ENCODE measurements at places on chromosomes 3 and 15.

DNA sequence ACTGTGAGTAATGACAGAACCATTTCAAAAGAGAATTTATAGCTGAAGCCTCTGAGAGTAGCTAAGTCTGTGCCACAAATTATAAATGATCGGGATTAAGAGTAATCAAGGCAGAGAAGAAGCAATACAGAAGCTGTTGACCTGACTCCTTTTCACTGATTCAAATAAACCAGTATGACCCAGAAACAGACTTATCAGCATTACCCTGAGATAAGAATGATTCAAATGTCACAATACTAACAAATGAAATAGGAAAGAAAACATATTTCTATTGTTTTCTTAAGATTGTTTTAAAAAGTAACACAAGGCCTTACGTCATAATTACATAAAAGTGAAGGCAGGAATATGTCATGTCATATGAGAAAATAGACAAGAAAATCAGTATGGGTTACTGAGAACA is 1534.6 kb downstream of the SI start:
- DNase-seq, result no peak

DNA sequence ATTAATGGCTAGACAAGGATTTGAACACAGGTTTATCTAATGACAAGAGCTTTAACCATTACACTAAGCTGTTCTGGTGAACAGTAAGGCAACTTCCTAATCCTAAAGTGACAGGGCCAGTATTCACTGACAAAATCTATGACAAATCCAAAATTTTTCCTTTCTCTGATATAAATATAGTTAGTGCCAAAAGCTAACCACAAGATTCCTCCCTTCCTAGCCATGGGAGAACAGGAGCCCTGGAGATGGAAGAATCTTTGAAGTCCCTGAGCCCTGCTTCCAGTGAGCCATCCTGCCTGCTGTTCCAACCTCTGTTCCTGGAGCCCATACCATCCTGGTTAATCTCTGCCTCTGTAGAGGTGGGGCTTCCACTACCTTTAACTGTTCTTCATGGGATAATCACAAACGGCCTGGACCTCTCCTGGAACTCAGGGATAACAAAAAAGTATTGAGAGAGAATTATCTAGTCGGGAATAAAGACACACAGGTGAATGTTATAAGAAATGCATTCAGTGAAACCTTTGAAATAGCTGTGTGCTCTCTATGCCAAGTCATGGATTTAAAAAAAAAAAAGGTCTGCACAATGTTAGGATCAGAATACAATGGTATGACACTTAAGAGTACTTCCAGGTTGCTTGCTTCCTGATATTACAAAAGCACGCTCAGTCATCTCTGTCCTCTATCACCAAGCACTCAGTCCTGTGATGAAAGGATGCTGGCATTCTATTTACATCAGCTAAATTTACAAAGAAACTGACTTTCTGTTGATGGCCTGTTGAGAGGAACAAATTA is 235.8 kb downstream of the SUCLG2 start:
- DNase-seq, result no peak

DNA sequence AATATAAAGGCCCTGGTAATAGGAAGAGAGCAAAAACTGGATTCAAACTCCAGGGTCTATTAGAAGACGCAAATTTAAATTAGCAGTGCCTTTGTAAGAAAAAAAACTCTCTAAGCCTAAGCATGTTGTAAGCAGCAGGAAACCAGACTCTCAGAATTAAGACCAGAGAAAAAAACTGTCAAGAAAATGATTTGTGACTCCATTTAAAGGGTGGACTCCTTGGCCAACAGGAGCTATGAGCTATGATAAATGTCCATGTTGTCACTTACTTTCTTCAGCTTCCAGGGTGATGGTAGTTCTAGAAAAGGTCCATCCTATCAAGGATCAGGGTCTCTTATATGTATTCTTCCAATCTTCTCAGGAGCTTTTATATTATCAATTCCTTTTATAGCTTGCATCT is 34.9 kb upstream of the CCDC50 start:
- DNase-seq, result no peak

DNA sequence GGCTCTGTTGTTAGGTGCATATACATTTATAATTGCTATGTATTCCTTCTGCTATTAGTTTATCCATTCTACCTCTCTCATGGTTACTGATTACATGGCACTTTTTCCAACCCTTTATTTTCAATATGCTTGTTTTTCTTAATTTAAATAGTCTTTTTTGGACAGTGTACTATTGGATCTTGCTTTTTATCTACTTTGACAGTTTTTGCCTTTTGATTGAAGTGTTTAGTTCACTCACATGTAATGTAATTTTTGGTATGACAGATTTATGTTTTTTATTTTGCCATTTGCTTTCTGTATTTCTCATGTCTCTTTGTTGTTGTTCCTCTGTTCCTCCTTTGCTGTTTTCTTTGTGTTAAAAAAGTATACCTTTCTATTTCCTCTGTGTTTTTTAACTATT is 44.5 kb downstream of the TRPC1 start:
- DNase-seq, result no peak

- DNase-seq, result no peak
These were observed 46.3 kb upstream of the GADL1 start for GRCh38 chr3:30940740-30941139.

DNA sequence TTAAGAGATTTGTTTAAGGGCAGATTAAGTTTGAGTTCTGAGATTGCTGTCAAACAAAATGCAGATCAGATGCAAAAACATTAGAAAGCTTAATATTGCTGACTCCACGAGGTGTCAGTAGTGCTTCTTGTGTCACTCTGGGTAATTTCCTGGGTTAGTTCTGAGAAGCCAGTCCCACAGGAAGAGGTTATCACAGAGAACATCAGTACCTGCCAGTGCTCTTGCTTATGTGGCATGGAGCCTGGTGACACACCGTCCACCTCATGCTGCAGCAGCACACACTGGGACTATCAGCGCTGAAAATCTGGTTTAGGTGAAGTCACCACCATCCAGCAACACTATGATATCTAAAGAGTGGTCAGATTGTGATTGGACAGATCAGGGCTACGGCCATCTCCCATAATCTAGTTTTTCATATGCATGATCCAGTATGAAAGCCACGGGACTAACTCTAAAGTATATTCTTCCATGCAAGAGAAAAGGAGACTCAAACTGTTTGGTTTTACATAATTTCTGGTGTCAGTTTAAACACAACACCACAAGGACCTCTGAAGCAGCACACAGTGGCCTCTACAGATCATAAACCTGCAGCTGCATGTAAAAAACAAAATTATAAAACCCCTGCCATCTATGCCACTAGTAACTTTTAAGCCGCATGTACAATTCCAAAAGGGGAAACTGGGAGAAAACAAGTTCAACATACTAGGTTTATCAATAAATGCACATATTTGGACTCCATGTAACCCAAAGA is 36.1 kb upstream of the MYO5C start:
- DNase-seq, result peak; percentile 81

DNA sequence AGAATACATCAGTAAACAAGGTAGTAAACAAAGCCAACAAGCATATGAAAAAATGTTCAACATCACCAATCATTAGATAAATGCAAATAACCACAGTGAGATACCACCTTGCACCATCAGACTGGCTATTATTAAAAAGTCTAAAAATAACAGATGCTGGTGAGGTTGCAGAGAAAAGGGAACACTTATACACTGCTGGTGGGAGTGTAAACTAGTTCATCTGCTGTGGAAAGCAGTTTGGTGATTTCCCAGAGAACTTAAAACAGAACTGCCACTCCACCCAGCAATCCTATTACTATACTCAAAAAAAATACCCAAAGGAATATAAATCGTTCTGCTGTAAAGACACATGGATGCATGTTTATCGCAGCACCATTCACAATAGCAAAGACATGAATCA is 30.3 kb upstream of the ZBTB38 start:
- no peak for DNase-seq

DNA sequence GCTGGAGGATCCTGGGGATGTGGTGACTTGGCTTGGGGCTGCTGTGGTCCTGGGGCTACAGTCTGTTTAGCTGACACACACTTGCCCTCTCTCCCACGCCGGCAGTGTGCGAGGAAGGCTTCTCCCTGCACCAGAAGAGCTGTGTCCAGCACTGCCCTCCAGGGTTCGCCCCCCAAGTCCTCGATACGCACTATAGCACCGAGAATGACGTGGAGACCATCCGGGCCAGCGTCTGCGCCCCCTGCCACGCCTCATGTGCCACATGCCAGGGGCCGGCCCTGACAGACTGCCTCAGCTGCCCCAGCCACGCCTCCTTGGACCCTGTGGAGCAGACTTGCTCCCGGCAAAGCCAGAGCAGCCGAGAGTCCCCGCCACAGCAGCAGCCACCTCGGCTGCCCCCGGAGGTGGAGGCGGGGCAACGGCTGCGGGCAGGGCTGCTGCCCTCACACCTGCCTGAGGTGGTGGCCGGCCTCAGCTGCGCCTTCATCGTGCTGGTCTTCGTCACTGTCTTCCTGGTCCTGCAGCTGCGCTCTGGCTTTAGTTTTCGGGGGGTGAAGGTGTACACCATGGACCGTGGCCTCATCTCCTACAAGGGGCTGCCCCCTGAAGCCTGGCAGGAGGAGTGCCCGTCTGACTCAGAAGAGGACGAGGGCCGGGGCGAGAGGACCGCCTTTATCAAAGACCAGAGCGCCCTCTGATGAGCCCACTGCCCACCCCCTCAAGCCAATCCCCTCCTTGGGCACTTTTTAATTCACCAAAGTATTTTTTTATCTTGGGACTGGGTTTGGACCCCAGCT is 2.9 kb upstream of the FES start:
- no peak for DNase-seq

- DNase-seq, result no peak
These were observed 44.0 kb downstream of the LPP start for GRCh38 chr3:188198001-188198400.

DNA sequence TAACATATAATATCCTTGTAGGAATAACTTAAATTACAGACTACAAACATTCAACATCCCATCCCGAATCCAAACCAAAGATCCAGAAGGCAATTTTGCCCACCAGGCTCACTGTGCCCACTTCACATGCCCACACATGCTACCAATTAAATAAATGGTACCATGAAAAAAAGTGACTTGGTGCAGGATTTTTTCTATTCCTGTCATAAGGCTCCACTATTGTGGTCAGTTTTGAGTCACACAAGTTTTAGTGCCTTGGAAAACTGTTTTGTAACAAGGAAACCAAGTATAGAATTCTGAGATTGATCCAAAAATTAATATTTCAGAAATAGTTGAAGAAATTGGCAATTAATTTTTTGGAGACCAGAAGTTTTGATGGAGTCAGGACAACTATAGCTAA is 470.1 kb upstream of the THBS1 start:
- no peak for DNase-seq

DNA sequence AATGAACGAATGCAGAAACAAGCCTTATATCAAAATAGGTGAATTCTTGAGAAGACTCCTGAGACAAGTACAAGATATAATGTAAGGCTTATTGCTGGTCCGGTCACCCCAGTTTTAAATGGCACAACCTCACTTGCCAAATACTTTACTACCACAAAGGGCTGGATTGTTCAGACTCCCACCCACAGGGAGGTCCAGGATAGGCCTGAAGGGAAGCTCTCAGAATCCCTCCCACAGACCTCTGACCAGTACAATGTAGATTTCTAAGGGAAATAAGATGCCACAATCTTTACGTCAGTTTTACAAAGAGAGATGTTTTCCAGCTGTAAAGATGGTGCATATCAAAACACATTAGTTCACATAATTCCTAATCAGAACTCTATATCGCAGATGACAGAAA is 577.7 kb upstream of the ADAMTS9 start:
- no peak for DNase-seq
